Lower leg skin (tissue), 4 donors: ENCODE measurements at places on chromosomes 2 and 18.

DNA sequence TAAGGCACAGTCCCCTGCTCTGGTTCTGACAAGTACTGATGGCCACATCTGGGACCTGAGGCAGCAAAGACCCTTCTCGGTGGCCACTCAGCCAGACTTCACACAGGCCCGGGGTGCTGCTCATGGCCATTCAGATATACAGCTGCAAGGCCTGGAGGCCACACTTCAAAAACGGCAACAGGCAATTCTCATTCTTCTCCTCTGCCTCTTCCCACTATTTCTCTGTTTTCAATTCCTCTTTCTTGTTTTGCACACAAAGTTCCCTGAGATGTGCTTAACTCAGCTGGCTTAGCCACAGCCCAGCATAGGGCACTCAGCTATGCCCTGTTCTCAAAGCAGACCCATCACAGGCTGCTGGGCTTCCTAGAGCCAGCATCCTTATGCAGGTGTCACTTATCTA is 29.9 kb downstream of the PTPN18 start:
- peak; percentile 68 for DNase-seq

DNA sequence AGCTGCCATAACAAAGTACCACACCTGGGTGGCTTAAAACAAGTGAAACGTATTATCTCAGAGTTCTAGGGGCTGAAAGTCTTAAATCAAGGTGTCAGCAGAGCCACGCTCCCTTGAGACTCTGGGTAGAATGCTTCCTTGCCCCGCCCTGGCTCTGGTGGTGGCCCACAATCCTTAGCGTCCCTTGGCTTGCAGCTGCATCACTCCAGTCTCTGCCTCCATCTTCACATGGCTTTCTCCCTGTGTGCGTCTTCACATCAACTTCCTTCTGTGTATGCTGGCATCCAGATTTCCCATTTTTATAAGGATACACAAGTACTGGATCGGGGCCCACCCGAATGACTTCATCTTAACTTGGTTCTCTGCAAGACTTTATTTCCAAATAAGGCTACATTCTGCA is 62.5 kb downstream of the MRO start:
- no peak for DNase-seq

GRCh38 chr2:41319437-41319836 is 728.4 kb upstream of the PKDCC start:
- no peak for DNase-seq

DNA sequence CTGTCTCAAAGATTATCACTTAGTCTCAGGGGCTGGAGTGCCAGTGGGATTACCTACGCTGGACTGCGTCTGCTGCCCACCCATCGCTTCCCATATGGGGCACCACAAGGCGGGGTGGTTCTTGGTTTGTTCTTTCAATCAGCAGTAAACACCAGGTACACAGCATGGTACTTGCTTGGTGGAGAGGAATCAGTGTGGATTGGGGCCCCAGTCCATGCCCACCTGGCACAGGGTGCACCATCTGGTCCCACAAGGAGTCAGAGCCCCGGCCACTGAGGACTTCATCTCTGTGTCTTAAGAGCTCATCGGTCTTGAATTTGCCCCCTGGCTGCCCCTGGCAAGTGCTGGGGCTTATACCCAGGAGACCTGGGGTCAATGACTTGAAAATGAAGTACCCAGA is 96.2 kb downstream of the GLI2 start:
- no peak for DNase-seq

GRCh38 chr18:32930695-32931301 is 158.0 kb upstream of the KLHL14 start:
- DNase-seq, result no peak

DNA sequence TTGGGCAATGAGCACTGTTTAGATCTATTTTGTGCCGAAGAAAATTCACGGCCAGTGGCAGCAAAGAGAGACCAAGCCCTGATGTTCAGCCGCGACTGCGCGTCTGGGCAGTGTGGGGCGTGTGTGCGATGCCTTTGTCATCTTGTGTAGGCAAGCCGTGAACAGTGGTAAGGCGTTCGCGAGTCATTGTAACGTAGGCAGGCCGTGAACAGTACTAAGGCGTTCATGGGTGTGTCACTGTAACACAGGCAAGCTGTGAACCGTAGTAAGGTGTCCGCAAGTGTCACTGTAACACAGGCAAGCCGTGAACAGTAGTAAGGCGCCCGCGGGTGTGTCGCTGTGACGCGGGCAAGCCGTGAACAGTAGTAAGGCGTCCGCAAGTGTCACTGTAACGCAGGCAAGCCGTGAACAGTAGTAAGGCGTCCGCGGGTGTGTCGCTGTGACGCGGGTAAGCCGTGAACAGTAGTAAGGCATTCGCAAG is 99.9 kb downstream of the NFATC1 start:
- DNase-seq, result no peak

GRCh38 chr18:9549405-9549804 is 65.0 kb downstream of the PPP4R1 start:
- no peak for DNase-seq
